T-helper 2 cell treated with Interferon-gamma antibody and Interleukin-4, amounts not matched to agents 100 ng/mL and 5 ng/mL, for 36 hours (primary cell): ENCODE measurements at places on chromosomes 7 and 10. TPM values are rescaled to one million over a fixed set of nuclear protein-coding genes. Genes with fewer than 3 reads are reported as not detected.

MALRD1 gene
- total RNA-seq = not detected in 2 replicates

MGMT gene
- total RNA-seq = 17.3 and 17.9 TPM in 2 replicates

CABCOCO1 gene
- not detected in 2 replicates for total RNA-seq

ITPRID1 gene
- not detected in 2 replicates for total RNA-seq

STEAP2 gene
- total RNA-seq = 0.02 TPM in 1 of 2 replicates, not detected in the other

AKR1C3 gene
- total RNA-seq = 2.6 and 3.8 TPM in 2 replicates
